HT-29 (cell line): ENCODE measurements at places on chromosomes 3 and 15.
A peak's percentile ranks its signal among the peaks of the same experiment; 100 is the strongest.

- no peak for DNase-seq
Observed at GRCh38 chr3:19232566-19232965, 84.3 kb downstream of the KCNH8 start.

DNA sequence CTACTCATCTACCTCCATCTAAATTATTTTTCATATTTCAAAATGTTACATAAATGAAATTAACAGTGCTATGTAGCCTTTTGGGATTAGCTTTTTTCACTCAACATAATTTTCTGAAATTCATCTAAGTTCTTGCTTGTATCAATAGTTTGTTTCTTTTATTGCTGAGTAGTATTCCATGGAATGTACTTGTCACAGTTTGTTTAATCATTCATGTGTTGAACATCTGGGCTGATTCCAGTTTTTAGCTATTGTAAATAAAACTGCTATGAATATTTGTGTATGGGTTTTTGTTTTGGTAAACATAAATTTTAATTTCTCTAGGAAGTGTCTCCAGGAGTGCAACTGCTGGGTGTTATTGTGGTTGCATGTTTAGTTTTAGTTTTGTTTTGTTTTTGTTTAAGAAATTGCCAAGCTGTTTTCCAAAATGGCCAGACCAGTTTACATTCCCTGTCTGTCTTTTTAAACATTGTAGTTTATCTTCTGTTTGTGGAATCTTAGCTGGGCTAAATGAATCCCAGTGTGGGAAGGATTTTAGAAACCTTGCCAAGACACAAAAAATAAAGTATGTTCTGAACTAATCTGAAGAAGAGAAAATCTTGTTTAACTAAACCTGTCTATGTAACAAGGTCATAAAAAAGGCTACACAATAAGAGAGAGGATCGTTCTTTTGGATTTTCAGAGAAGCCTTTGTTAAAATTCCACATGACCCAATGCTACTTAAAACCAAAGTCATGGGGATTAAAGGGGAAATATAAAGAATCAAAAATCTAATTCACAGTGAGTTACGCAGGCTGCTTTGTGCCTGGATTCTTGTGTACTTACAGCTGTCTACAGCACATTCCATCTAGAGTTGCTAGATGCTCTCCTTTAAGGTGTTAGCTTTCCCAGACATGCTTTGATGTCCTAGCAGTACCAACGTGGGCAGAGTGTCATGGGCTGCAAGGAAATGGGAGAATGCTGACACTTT, 129.2 kb upstream of the SUCLG2 start:
- DNase-seq: no peak

- DNase-seq: peak; percentile 80
Observed at GRCh38 chr3:190811775-190812480, 50.6 kb downstream of the GMNC start.

DNA sequence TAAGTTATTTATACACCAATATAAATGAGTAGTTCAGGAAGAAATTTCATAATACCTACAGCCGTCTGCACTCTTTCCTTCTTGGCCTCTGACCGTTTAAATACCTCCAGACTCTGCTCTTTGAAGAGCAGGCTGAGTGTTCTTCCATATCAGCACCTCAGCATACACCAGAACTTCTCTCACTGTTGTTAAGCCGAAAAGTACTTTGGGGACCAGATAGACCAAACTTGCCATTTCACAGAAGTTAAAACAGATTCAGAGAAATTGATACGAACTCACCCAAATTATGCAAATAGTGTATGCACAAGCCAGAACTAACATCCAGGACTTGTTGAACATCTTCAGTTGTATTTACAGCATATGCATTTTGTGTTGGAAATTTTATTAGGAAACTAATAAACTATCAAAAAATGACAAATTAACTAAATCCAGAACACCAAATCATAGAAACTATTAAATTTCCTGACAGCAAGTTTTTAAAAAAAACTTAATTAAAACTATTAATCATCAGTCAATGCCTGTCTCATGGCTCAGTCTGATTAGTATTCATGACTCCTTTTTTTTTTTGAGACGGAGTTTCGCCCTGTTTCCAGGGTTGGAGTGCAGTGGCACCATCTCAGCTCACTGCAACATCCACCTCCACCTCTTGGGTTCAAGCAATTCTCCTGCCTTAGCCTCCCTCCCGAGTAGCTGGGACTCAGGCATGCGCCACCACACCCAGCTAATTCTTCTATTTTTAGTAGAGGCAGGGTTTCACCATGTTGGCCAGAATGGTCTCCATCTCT, 24.1 kb downstream of the CGGBP1 start:
- no peak for DNase-seq

GRCh38 chr3:195511136-195511535, 32.0 kb downstream of the PPP1R2 start:
- no peak for DNase-seq

- peak; percentile 66 for DNase-seq
Observed at GRCh38 chr3:143002083-143002712, 828 bp downstream of the U2SURP start.

DNA sequence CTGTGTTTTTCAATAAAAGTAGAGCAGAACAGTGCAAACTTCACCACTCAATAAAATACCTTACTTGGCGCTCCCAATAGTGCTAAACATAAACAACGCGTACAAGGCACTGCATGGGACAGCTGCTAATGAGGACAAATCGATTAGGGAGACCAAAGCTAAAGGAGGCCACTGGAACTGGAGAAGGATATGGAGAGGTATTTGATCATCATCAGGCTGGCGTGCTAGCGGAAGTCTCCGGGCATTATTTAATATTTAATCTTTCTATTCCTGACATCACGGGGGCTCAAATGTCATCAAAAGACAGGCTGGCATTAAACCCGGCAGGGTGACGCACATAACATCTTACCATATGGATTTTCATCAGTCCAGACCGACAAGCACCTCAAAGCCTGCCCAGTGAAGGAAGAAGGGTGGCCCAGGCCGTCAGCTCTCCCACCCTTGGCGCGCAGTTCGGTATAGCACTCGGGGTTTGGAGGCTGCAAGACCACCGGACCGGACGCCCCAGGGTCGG, 604 bp downstream of the CCPG1 start:
- DNase-seq: peak; percentile 72

DNA sequence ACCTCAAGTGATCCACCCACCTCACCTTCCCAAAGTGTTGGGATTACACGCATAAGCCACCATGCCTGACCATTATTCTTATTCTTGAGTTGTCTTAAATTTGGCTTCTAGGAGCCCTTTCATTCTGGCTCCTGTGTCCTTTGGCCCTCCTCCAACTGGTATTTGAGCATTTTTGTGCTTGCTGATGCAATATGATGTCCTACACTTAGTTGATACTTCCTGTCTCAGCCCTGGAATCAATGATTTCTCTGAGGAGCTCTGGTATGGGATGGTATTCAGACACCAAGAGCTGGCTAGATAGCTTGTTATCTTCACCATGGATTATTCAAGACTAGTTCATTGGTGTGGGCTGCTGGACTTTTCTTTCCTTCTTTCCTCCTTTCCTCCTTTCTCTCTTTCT, 25.4 kb downstream of the ZNF621 start:
- no peak for DNase-seq

DNA sequence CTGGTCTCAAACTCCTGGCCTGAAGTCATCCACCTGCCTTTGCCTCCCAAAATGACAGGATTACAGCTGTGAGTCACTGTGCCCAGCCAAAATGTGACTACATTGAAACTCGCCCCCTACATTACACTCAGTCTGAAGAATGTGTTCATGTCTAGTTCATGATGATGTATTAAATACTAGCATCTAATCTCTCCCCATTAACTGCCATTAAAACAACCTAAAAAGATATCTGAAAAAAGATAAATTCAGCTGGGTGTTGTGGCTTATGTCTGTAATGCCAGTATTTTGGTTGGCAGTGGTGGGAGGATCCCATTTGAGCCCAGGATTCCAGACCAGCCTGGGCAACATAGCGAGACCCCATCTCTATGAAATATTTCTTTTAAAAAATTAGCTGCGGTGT, 159.4 kb downstream of the PCCB start:
- no peak for DNase-seq

DNA sequence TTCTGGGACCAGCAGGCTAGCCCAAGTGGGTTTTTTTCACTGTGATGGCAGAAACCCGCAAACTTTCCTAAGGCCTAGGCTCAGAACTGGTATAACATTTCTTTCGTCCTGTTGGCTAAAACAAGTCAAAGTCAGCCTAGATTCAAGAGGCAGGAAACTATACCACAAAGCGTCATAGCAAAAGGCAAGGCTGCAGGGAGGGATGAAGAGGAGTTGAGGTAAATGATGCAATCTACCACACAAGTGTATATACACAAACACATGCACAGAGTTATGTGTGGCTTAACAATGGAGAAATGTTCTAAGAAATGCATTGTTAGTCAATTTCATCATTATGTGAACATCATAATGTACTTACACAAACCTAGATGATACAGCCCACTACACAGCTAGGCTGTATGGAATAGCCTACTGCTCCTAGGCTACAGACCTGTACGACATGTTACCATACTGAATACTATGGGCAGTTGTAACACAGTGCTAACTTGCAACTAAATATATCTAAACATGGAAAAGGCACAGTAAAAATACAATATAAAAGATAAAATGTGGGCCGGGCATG, 225.6 kb downstream of the TBL1XR1 start:
- no peak for DNase-seq

- DNase-seq: no peak
Observed at GRCh38 chr3:149828390-149828789, 15.4 kb downstream of the RNF13 start.

- DNase-seq: no peak
Observed at GRCh38 chr15:45091161-45091560, 22.8 kb downstream of the DUOX2 start.

DNA sequence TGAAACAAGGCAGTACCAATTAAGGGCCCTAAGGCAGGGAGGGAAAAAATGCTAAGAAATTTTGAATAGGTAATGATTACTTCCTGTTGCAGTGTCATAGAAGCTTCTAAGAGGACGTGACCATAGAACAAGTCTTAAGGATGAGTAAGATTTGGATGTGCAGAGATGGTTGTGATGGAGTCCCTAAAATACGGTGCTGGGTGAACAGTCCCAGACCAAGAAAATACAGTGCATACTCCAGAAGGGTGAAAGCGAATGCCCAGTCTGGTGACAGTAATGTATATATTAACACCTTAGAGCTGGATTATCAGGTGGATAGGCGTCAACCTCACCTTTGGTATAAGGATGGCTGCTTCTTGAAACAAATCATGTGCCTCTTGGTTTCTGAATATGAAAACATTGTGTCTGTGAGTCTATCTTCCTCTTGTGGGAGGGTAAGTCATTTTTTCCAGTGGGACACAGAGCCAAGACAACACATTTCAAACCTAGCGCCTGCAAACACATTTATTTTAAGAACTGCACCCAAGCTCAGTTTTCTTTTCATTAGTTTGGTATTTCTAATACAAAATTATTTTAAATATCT, 101.2 kb upstream of the TP63 start:
- DNase-seq: no peak

DNA sequence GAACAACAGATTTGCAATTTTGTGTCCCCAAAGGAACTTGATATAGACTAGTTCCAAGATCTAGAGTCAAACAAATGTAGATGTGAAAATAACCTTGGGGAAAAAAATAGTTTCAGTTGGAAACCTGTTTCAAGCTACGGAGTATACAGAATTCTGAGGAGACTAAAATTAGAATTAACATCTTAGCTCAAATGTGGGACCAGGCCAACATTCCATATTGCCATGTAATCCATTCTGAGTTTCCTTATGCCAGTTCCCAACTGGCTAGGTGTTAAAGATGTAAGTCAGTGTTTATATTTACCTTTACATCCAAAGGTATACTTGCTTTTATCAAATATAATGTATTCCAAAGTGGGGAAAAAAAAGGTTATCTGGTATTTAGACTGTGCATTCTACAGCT, 76.3 kb downstream of the UBE3A start:
- DNase-seq: no peak

DNA sequence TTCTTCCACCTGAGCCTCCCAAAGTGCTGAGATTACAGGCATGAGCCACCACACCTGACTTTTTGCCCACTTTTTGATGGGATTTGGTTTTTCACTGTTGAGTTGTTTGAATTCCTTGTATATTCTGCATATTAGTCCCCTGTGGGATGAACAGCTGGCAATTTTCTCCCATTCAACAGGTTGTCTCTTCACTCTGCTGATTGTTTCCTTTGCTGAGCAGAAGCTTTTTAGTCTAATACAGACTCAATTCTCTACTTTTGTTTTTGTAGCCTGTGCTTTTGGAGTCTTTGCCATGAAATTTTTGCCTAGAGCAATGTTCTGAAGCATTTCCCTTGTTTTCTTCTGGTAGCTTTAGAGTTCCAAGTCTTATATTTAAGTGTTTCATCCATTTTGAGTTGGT, 62.7 kb upstream of the MFGE8 start:
- no peak for DNase-seq

GRCh38 chr3:21426920-21427319, 324.1 kb downstream of the ZNF385D start:
- DNase-seq: no peak

DNA sequence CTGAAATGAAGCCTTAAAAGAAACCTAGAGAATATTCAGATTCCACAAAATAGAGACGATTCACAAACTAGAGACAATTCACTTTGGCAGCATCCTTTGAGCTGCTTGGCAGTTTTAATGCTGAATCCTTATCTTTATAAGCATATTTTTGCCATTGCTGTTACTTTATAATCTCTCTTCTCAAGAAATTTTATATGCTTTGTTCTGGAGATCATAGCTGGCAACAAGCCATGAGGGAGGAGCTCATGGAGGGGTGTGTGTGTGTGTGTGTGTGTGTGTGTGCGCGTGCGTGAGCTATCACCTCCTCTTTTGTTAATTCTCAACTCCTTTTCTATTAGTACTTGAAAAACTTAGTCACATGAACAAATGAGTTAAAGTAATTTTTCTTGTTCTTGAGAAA, 495.0 kb upstream of the RGMA start:
- DNase-seq: peak; percentile 9

- no peak for DNase-seq
Observed at GRCh38 chr3:58025406-58025805, 17.2 kb downstream of the FLNB start.

DNA sequence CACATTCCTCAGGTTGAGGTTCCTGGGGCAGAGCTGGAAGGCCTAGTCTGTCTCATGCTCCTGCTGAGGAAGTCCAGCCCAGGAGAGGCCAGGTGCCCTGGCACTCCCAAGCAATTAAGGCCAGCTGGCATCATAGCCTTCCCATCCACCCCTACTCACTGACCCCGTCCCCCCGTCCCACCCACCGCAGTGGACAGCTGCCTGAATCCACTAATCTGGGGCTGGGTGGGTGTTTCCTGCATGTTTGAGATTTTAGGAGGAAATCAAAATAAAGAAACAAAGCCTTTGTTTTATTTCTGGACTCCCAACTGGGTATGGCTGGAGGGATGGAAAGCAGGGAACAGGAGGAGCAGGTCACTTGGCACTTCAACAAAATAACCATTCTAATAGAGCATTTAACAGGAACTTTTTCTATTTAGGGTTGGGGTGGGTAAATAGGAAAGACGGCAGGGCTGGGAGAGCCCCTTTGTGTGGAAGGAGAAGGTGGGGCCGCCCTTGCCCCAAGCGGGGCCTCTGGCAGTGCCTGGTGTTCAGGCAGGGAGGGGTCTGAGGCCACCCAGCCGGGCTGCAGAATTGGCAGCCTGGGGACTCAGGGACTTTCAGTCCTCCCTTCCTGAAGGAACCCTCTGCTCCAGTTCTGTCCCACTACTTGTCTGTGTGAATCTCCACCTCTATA, 8.5 kb downstream of the MRAS start:
- peak; percentile 50 for DNase-seq

- no peak for DNase-seq
Observed at GRCh38 chr3:110413807-110414748, 657.5 kb upstream of the NECTIN3 start.
